Astrocyte (in vitro differentiated cells and primary cell): ENCODE measurements at places on chromosomes 7 and 10. TPM values are rescaled to one million over a fixed set of nuclear protein-coding genes. Genes with fewer than 3 reads are reported as not detected.

DNA sequence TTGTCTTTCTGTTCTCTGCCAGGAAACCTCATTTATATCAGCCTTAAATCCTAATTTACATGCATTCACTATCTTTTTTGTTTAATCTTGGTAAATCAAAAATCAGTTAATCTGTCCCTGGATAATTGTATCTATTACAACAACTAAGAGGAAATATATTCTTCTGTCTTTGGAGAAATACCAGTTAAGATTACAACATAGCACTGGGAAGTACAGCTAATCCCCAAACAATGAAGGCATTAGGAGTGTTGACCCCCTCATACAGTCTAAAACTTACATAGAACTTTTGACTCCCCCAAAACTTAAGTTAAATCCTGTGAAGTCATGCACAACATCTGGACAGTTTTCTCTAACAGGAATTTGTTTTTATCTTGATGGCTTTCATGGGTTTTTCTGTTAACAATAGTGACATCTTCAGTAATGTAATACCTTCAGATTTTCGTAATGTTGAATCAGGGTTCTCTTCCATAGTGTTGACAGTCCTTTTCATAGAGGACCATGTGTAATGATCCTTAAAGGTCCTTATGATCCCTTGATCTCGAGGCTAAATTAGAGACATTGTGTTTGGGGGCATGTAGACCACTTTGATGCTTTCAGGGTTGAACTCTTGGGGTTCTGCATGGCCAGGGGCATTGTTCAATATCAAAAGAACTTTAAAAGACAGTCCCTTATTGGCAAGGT lies 24.1 kb upstream of the ABCC2 start:
- H3K36me3 ChIP-seq = peaks cover 25% of the 10 kb centered on the region
- H3K4me3 ChIP-seq = no peak overlapping the region
- DNase-seq = no peak
- no peak overlapping the region for H3K27ac ChIP-seq

DNA sequence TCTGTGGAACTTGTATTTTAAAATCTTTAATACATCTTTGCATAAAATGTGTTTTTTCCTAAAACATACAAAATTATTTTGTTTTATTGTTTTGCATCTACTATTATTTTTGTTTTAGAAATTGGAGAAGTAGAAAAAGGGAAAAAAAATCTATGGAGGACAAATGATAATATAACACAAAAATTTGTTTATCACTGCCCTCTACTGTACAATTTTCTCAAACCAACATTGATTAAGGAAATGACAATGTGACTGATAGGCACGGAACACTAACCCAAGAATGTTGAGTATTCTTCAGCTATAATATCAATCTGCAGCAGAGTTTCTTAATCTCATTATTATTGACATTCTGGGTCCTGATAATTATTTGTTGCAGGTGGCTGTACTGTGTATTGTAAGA lies 9.5 kb upstream of the ING3 start:
- no peaks in the 10 kb centered on the region for H3K36me3 ChIP-seq
- H3K4me1 ChIP-seq = no peaks in the 10 kb centered on the region
- no peak for DNase-seq
- H3K27ac ChIP-seq = no peak overlapping the region

DNA sequence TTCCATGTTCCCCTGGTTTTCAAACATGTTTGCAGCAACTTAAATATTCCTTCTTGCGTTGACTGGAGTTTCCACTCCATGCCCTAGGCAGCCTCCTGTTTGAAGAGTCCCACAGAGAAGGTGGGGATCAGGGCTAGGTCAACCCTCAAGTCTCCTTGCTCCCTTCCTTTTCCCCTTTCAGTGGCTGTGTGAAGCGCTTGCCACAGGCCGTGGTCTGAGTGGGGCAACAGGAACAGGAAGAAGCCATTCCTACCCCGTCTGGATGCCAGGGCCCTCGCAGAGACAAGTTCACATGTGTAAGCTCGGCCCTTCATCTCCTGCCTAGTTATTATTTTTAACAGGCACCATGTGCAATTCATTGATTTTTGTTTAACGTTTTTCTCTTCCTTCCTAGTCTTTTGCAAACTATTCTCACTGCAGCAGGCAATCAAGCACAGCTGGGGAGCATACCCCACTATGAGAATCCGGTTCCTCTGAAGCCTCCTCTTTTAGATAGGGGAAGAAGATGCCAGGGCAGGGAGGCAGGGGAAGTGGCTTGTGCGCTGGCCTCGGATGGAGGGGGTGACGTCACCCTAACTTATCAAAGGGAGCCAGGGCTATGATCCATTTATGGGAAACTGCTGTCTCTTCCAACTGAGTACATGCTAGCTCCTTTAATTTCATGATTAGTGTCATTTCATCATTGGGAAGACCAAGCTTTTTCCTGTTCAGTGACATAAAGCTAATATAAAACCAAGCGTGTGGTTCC lies 64.2 kb downstream of the PRLHR start:
- no peak for DNase-seq
- H3K27ac ChIP-seq = no peak overlapping the region
- H3K27me3 ChIP-seq = no peaks in the 10 kb centered on the region
- no peak overlapping the region for H3K4me3 ChIP-seq

DNA sequence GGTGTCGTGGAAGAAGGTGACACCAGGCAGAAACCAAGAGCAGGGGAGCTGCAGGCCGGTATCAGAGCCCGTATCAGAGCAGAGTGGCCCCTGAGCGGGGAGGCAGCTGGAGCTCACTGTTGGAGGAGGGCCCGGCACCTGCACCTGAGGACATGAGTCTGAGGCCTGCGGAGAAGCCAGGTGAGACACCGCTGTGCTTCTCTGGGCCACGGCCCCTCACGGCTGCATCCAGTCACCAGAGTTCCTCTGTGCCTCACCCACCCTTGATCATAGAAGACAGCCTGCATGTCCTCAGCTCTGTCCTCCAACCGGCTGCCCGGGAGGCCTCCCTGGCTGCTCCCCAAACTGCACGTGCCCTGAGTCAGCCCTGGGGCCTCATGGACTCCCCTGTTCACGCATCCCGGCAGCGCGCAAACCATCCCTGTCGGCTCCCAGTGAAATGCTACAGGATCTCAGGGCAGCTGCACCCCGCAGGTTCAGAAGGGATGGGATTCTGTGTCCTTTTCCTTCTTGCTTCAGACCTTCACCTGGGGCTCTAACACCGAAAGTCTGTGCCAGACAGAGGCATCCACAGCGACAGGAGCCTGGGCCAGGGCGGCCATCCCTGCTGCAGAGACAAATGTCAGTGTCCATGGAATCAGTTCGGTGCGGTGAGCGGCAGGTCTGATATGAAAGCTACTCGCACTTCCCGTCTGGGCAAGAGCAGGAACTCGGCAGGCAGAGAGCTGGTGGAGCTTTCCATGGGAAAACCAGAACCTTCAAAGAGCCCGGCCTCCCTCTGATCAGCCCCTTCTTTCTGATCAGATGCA lies 111.9 kb upstream of the FAM20C start:
- H3K27me3 ChIP-seq = peaks cover 6% of the 10 kb centered on the region
- no peak overlapping the region for H3K27ac ChIP-seq

DNA sequence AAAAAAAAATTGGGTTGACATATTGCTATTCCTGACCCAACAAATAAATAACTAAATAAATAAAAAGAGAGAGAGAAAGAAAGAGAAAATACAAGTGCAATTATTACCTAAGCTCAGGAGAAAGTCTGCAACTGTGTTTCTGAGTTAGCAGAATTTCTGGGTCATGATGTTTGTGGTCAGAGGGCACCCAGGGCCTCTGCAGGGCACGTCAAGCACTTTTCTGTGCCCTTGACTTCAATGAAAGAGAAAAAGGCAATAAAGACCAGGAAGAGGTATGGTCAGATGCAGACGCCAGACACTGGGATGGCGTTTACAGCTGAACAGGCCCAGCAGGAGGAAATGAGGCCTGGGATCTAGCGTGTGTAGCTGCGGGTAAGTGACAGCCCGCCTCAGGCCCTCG lies 160.9 kb upstream of the GDF10 start:
- peak overlapping the region; percentile 97 for H3K27ac ChIP-seq
- no peaks in the 10 kb centered on the region for H3K36me3 ChIP-seq
- no peak for DNase-seq
- H3K4me1 ChIP-seq = peaks cover 40% of the 10 kb centered on the region

DNA sequence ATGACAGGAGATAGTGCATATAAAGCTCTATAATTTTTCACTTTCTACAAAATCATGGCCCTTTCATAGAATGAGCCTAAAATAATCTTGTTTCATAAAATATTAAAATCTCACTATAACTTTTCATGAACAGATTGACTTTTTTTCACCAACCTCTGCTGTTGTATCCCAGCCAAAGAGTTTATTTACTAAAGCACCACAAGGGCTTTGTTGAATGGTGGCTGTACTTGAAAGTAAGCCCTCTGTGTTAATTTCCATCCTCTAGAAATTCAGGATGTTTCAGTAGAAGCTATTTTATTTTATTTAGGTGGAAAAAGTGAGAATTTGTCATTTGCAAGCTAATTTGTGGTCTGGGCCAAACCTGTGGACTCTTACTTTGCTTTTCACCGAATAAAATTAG lies 30.2 kb downstream of the THNSL1 start:
- H3K27ac ChIP-seq = no peak overlapping the region
- H3K27me3 ChIP-seq = no peaks in the 10 kb centered on the region
- DNase-seq = no peak
- H3K4me3 ChIP-seq = no peak overlapping the region
- peaks cover 5% of the 10 kb centered on the region for H3K4me1 ChIP-seq

DNA sequence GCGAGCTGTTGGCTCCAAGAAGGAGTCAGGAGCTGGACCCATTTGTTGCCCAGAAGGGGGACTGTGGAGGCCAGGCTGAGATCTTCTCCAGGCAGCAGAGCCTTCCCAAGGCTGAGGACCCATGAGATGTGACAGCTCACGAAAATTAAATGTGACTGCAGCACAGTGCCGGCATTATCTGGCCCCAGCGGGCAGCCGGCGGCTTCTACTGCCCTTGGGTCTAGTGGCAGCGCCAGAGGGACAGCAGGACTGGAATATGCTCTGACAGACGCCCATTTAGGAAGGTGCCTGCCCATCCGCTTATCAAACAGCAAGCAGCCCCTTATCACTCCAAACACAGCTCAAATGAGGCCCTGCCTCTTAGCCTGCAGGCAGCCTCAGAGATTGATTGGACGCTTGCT lies 122.9 kb upstream of the LYZL2 start:
- H3K36me3 ChIP-seq = no peaks in the 10 kb centered on the region
- no peak for DNase-seq
- H3K27me3 ChIP-seq = no peaks in the 10 kb centered on the region
- no peak overlapping the region for H3K4me3 ChIP-seq
- H3K4me1 ChIP-seq = peaks cover 6% of the 10 kb centered on the region
- no peak overlapping the region for H3K27ac ChIP-seq

GRCh38 chr10:79401015-79401921 lies 44.2 kb downstream of the ZCCHC24 start:
- no peak overlapping the region for H3K4me3 ChIP-seq
- no peak for DNase-seq
- H3K27me3 ChIP-seq = no peaks in the 10 kb centered on the region
- no peak overlapping the region for H3K27ac ChIP-seq
- peaks cover 69% of the 10 kb centered on the region for H3K4me1 ChIP-seq

ZSCAN25 gene
- total RNA-seq = 13.3 and 14.6 TPM in 2 replicates

PPP1R9A gene
- total RNA-seq = 5.1 and 7.5 TPM in 2 replicates

- H3K27ac ChIP-seq = no peak overlapping the region
- DNase-seq = peak; percentile 6
- H3K4me3 ChIP-seq = no peak overlapping the region
- no peaks in the 10 kb centered on the region for H3K27me3 ChIP-seq
- no peaks in the 10 kb centered on the region for H3K36me3 ChIP-seq
These were observed 25.8 kb upstream of the TMEM120A start for GRCh38 chr7:76020031-76020714.

AS3MT gene
- 0.34 and 0.64 TPM in 2 replicates for total RNA-seq

GRCh38 chr7:51316666-51317581 lies at the start of gene COBL:
TSS of gene COBL (minus strand) at chr7:51316809. CDS start at chr7:51316633, 176 bp downstream.
- peaks cover 42% of the 10 kb centered on the region for H3K27me3 ChIP-seq
- H3K27ac ChIP-seq = no peak within 1 kb of the TSS
- no peak for DNase-seq
- H3K36me3 ChIP-seq = no peaks in the 10 kb centered on the region
- H3K4me3 ChIP-seq = peak within 1 kb of the TSS; percentile 52

GRCh38 chr7:83836028-83836427 lies 187.1 kb upstream of the SEMA3E start:
- no peak overlapping the region for H3K4me3 ChIP-seq
- H3K27me3 ChIP-seq = no peaks in the 10 kb centered on the region
- no peaks in the 10 kb centered on the region for H3K4me1 ChIP-seq
- H3K27ac ChIP-seq = no peak overlapping the region
- DNase-seq = no peak

DNA sequence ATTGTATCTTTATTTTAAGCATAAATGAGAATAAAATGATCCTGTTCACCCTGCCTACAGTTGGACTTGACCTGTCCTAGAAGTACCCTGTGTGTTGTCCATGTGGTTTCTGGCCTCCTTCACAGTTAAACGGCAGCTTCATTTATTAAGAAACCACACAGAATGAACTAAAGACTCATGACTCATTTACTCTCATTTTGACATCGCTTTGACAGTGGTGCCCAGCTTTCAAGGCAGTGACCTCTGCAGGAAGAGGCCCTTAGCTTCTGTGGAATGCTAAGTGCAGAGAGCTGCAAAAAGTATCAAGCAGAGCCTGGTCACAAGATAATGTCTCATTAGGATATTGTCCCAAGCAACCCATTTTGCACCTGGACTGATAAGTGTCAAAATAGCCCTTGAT lies 93.4 kb downstream of the AVL9 start:
- H3K27ac ChIP-seq = peak overlapping the region; percentile 89
- H3K27me3 ChIP-seq = no peaks in the 10 kb centered on the region
- peak; percentile 84 for DNase-seq
- no peak overlapping the region for H3K4me3 ChIP-seq
- peaks cover 39% of the 10 kb centered on the region for H3K4me1 ChIP-seq

- H3K4me3 ChIP-seq = no peak overlapping the region
- no peaks in the 10 kb centered on the region for H3K27me3 ChIP-seq
- no peaks in the 10 kb centered on the region for H3K36me3 ChIP-seq
- H3K27ac ChIP-seq = no peak overlapping the region
- H3K4me1 ChIP-seq = no peaks in the 10 kb centered on the region
These were observed 324.6 kb upstream of the IGFBP3 start for GRCh38 chr7:46245586-46246111.

NUTM2E gene
- 0.50 TPM in 1 of 2 replicates, not detected in the other for total RNA-seq

GRCh38 chr7:151228024-151228866 lies 1.2 kb upstream of the ABCF2 start:
- peak overlapping the region; percentile 74 for H3K27ac ChIP-seq
- no peaks in the 10 kb centered on the region for H3K27me3 ChIP-seq
- H3K4me3 ChIP-seq = peak overlapping the region; percentile 89
- H3K4me1 ChIP-seq = peaks cover 22% of the 10 kb centered on the region
- peaks cover 12% of the 10 kb centered on the region for H3K36me3 ChIP-seq

DNA sequence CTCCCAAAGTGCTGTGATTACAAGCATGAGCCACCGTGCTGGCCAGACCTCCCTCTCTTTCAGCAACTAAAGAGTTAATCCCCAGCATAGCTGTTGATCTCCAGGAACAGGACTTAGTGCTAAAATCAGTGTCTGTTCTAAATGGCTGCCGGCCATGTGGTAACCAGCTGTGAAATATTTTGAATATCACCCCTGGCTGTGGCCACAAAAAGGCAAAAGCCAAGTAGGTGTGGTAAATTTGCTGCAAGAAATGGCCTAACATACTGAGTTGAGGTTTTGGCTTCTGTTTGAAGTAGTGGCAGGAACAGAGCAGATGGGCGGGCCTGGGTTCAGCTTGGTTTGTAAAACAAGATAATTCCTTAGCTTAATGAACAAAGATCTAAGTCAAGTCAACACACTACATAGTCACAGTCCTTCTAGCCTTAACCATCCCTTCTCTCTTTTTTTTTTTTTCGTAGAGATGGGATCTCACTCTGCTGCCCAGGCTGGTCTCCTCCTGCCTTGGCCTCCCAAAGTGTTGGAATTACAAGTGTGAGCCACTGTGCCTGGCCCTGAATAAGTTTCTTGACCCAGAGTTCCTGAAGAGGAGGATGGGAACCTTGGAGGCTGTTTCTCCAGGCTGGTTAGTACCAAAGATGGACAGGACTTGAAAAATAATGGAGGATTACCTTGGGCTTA lies 22.7 kb upstream of the AGFG2 start:
- H3K4me1 ChIP-seq = peaks cover 14% of the 10 kb centered on the region
- DNase-seq = peak; percentile 95
- no peak overlapping the region for H3K4me3 ChIP-seq
- H3K36me3 ChIP-seq = no peaks in the 10 kb centered on the region

SLC25A13 gene
- 56.0 and 58.1 TPM in 2 replicates for total RNA-seq
